ENCODE measurements at places on chromosomes 2 and 18. TPM values are rescaled to one million over a fixed set of nuclear protein-coding genes. Genes with fewer than 3 reads are reported as not detected.

The NEU2 gene
- not detected for total RNA-seq

The GALR1 gene
- total RNA-seq = not detected

The EFHD1 gene
- 0.23 TPM for total RNA-seq

The KYNU gene
- not detected for total RNA-seq

The DRC1 gene
- not detected for total RNA-seq

The ANTXR1 gene
- 0.32 TPM for total RNA-seq

The FAM228A gene
- 0.28 TPM for total RNA-seq

The PSMA8 gene
- 1.4 TPM for total RNA-seq

The SAG gene
- 0.39 TPM for total RNA-seq

The KIF1A gene
- total RNA-seq = 8.2 TPM

The CCDC141 gene
- total RNA-seq = 4.3 TPM

The GALNT13 gene
- total RNA-seq = not detected

The TDRD15 gene
- total RNA-seq = not detected

The CAPN14 gene
- total RNA-seq = 0.64 TPM

The OXER1 gene
- 0.14 TPM for total RNA-seq

The CTAGE1 gene
- total RNA-seq = not detected

The IL18RAP gene
- 6.8 TPM for total RNA-seq

The EVX2 gene
- total RNA-seq = not detected

The NR4A2 gene
- 23.0 TPM for total RNA-seq

The MSTN gene
- not detected for total RNA-seq

The UPP2 gene
- total RNA-seq = not detected

The KCNE4 gene
- not detected for total RNA-seq

The CCDC150 gene
- total RNA-seq = 11.8 TPM

The FSHR gene
- total RNA-seq = not detected

Measured in activated CD4-positive, alpha-beta T cell treated with anti-CD3 and anti-CD28 coated beads for 36 hours (primary cell).